ENCODE measurements at places on chromosomes 4 and X.

DNA sequence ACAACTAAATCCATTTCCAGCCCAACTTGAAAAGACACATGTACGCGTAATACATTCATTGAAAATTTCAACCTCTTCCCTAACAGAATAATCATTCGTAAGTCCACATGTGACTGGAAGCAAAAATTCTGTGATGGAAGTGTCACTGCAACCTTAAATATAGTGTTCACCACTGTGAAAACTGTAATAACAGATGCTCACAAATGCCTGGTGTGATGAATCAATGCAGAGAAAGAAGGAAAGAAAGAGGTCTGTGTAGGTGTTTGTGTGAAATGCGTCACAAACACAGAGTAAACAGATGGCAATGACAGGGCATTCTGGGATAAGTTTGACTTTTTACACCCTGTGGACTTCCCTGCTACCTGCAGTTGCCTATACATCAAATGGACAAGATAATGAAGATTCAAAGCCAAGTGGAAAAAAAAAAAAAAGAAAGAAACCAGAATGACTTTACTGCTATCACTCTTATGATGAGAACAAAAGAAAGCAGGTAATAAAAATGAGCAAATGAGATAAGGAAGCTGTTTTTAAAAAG, 123.3 kb downstream of the EPHA5 start:
- DNase-seq = no peak

GRCh38 chr4:185743722-185744487, 68.1 kb downstream of the SORBS2 start:
- DNase-seq = no peak

GRCh38 chrX:49175435-49176274, 4.0 kb downstream of the PLP2 start:
- no peak for DNase-seq

- peak; percentile 93 for DNase-seq
Observed at GRCh38 chrX:41333003-41333743, 789 bp upstream of the DDX3X start.

GRCh38 chr4:4504783-4505182, 37.1 kb downstream of the STX18 start:
- no peak for DNase-seq

DNA sequence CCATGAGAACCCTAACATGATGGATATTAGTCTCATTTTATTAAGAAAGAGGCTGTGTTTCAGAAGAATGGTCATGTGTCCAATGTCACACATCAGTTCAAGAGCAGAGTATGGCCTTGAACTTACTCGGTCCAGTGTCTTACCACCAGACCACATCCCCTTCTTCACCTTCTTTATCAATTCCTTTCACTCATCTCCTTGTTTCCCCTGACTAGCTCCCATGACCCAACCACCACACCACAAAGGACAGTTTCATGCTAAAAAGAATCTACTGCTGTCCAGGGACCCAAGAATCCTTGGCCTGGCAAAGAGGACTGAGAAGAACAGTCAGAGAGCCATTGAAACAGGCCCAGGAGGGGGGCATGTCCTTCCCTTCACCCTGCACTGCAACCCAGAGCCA, 33.6 kb upstream of the MSN start:
- no peak for DNase-seq

DNA sequence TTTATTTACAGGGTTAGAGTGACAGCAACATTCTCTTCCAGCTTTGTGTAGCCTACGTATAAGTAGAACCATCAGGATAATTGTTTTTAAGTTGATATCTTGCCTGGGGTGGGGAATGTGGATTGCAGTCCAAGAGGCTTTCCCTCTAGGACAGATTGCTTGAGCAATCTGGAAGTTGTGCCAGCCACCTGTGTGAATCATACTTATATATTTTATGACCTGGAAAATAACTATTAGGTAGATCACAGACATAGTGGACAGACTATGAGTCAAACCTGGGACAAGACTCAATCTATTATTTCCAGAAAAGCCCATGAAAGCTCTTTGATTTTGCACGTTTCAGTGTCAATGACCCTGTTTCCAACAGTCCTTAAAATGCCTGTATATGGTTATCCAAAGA, 98.9 kb downstream of the TLL1 start:
- DNase-seq = no peak

DNA sequence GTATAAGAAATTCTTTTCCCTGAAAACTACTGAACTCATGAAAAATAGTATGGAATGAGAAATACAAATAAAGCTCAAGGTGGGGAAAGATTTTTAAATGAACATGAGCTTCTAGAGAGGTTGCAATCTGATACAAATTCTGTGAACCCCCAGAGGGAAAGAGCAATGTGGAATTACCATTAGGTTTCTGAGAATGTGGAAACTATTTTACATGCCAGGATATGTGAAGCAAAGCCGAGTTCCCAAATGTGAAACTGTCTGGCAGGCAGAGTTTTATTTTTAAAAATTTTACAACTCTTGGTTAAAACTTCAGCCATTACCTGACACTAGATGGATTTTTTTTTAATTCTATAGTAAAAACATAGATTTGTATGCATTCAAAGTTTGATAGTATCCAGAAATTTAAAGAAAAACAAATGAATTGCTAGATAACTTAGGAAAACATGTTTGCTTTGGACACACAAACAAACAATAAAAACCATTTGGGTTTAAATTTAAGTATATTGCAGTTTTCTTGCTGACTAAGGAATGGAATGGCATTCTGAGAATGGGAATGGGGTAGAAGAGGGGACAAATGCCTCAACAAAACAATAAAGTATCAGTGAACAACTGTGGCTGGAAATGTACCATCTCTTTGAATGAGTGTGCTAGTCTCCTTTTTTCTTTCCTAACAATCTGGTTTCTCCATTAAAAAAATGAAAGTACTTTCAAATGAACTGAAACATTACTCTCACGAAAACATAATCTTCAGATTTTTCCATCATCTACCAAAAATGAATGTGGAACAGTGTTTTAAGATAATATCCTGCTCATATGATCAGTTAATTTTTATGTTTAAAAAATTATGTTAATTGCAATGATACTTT, 99.6 kb downstream of the PCDH18 start:
- DNase-seq = no peak

DNA sequence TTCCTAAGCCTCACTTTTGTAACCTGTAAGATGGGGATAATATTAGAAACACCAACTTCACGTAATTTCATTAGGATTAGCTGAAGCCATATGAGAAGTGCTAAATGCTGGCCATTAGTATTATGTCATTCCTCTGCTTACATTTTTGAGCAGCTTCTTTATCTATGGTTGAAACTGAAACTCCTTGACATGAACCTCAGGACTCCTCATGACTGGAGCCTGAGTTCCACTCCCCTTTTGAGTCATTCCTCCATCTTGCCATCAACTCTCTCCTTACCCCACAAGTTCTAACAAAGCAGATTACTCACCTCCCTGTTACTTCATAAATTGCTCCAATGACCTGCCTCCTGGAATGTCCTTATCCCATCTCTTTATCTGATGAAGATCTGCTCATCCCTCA, 123.2 kb upstream of the KCNIP4 start:
- DNase-seq = no peak

DNA sequence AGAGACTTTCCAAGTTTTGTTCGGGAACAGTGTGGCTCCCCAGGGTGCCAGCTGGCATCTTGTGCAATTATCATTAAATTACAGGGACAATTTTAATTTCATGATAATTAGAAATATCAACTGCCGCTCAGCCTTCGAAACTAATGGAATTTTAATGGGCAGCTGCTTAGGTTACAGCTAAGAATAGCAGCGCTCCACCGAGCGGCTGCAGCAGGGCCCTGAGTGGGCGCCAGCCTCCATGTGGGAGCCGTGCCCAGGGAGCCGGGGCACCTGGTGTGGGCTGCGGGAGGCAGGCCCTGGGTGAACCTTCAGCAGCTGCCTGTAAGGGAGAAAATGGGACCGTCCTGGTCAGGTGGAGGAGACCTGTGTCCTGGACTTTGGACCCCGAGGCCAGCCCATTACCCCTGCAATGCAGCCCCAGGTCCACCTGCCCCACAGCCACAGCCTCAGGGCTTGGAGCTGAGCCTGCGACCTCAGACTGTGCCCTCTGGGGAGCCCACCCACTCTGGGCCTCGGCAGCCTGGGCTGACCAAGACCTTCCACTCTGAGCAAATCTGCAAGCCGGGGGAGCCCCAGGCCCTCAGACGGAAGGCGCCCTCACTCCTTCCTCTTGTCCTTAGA, 21.1 kb downstream of the MSANTD1 start:
- peak; percentile 44 for DNase-seq

GRCh38 chrX:119273420-119274192, 37.5 kb downstream of the PGRMC1 start:
- DNase-seq = peak; percentile 62

DNA sequence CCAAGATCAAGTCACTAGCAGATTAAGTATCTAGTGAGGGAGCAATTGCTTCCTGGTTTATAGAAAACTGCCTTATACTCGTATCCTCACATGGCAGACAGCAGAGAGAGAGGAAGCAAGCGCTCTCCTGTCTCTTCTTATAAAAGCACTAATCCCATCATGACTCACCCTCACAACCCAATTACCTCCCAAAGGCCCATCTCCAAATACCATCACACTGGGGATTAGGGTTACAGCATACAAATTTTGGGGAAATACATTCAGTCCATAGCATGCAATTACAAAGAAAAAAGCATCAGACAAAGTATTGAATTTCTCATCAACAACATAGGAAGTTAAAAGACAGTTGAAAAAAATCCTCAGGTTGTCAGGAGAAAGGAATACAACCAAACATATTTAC, 292.6 kb downstream of the IQCM start:
- DNase-seq = no peak

DNA sequence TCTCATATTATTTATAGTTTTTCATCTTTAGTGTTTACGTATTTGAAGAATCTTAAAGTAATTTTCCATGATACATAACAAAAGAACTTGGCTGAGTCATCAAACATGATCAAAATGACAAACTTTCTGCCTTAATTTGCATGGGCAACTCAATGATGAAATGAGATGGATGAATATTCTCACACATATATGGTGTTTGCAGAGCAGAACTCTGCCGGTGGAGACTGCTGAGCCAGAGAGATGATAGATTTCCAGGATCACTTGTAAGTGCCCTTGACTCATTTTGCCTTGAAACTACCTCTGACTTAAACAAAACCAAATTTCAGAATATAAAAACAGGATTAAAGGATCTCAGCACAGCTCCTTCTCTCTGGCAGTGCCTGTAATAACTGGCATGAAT, 38.2 kb downstream of the TRPC3 start:
- DNase-seq = no peak

DNA sequence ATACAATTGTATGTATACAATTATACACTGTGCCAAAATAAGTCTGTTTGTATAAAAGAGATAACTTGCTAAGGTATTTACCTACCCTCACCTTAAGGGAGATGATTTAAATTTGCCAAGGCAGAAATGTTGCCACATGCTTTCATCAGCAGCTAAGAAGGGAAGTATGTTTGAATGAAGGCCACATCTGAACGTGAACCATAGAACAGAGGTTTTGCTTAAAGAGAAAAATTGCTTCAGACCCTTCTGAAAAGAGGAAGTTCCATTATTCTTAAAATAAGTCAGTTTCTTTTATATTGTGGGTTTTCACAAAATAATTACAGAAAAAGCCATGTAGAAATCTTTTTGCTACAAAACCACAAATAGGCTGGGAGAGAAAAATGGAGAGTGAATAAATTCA, 621.5 kb upstream of the HTR2C start:
- DNase-seq = no peak

DNA sequence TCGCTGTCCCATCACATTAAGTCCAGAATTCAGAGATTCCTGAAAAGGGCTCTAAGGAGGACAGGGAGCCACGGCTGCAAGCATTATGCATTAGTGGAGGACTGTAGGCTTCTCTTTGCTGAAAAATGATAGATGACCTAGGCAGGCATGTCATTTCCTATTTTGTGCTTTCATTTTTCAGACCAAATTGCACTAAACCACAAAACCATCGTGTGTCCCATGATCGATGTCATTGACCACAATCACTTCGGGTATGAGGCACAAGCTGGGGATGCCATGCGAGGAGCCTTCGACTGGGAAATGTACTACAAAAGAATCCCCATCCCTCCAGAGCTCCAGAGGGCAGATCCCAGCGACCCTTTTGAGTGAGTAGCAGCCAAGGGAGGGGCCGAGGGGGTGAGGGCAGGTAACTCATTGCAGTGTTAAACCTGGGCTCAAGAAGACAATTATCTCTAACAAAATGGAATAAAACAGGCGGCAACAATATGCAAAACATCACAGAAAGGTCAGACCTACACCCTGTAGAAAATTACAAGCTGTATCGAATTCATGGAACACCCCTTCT, 355.2 kb upstream of the GALNT7 start:
- DNase-seq = no peak

GRCh38 chr4:71882113-71882841, 98.4 kb upstream of the GC start:
- no peak for DNase-seq

GRCh38 chrX:129998021-129998420, 15.6 kb downstream of the BCORL1 start:
- DNase-seq = peak; percentile 28

Data from aorta (tissue), 5 donors.